ENCODE measurements at places on chromosomes 3 and 15. TPM values are rescaled to one million over a fixed set of nuclear protein-coding genes. Genes with fewer than 3 reads are reported as not detected.

EPHB1 gene
- polyA plus RNA-seq = 5.4 TPM

GOLGA8O gene
- not detected for polyA plus RNA-seq

CIP2A gene
- 11.2 TPM for polyA plus RNA-seq

HHLA2 gene
- not detected for polyA plus RNA-seq

SPG21 gene
- 51.4 TPM for polyA plus RNA-seq

WDR72 gene
- 1.6 TPM for polyA plus RNA-seq

GABRG3 gene
- 0.17 TPM for polyA plus RNA-seq

GNL3 gene
- 35.7 TPM for polyA plus RNA-seq

LYZL4 gene
- polyA plus RNA-seq = not detected

CHDH gene
- polyA plus RNA-seq = 4.9 TPM

CAPN3 gene
- 2.1 TPM for polyA plus RNA-seq

SUSD5 gene
- polyA plus RNA-seq = 0.92 TPM

HCLS1 gene
- 0.53 TPM for polyA plus RNA-seq

LHFPL4 gene
- 5.0 TPM for polyA plus RNA-seq

CCR8 gene
- 0.35 TPM for polyA plus RNA-seq

LPP gene
- polyA plus RNA-seq = 10.0 TPM

RHCG gene
- 0.53 TPM for polyA plus RNA-seq

HRG gene
- polyA plus RNA-seq = not detected

PRR20G gene
- 0.67 TPM for polyA plus RNA-seq

CPN2 gene
- 0.03 TPM for polyA plus RNA-seq

GOLIM4 gene
- 5.6 TPM for polyA plus RNA-seq

WDR49 gene
- polyA plus RNA-seq = 0.50 TPM

YEATS2 gene
- 36.5 TPM for polyA plus RNA-seq

HYKK gene
- 1.7 TPM for polyA plus RNA-seq

SLCO2A1 gene
- 2.3 TPM for polyA plus RNA-seq

SYNPR gene
- polyA plus RNA-seq = 0.46 TPM

PTX3 gene
- polyA plus RNA-seq = 1.7 TPM

ARHGEF3 gene
- 4.1 TPM for polyA plus RNA-seq

CLDN1 gene
- polyA plus RNA-seq = 6.1 TPM

GLDN gene
- 0.16 TPM for polyA plus RNA-seq

DLL4 gene
- 0.22 TPM for polyA plus RNA-seq

IQCF5 gene
- not detected for polyA plus RNA-seq

ANKRD63 gene
- 0.18 TPM for polyA plus RNA-seq

TTC21A gene
- 2.3 TPM for polyA plus RNA-seq
